Spleen (tissue), 13 donors: ENCODE measurements at places on chromosomes 1 and 21. TPM values are rescaled to one million over a fixed set of nuclear protein-coding genes. Genes with fewer than 3 reads are reported as not detected.

DNA sequence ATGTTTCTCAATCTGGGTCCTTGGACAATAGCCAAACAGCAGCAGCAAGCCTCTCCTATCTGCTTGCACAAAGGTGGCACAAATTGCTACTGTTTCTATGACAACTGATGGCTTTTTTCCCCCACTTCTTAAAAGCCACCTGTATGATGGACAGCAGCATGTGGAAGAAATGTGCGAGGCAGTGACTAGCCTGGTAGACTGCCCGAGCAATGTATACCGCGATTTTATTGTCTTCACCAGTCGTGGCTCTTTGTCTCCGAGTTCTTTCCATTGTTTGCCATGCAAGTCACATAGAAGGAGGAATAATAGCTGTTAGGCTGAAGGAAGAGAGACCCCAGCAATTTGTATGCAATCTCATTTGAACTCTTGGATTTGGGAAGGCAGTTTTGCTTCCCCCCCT is 79.4 kb downstream of the S1PR1 start:
- DNase-seq = no peak

- DNase-seq = no peak
These were observed 16.6 kb upstream of the SLAMF6 start for GRCh38 chr1:160539684-160539989.

- DNase-seq = no peak
These were observed 64.4 kb downstream of the XCL1 start for GRCh38 chr1:168640836-168641235.

- no peak for DNase-seq
These were observed 3.1 kb upstream of the ETV3 start for GRCh38 chr1:157141212-157141855.

GRCh38 chr1:10869933-10870332 is 73.5 kb upstream of the CASZ1 start:
- no peak for DNase-seq

GRCh38 chr21:43331962-43332828 is 94.7 kb downstream of the SIK1 start:
- DNase-seq = no peak

Gene ANGPTL3
- total RNA-seq = not detected

DNA sequence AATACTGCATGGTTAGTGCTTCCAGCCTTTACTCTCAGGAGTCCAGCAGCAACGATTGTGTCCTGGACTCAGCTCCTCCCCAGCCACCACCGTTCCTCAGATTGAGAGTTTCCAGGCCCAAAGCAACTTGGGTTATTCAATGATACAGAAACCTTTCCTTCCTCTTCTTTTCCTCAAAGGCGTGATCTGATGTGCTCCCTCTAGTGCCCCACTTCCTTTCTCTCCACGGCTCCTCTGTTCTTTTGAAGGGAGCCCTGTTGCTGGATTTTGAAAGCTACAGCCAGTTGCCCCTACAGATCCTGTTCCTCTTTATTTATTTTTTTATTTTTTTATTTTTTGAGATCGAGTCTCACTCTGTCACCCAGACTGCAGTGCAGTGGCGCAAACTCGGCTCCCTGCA is 14.1 kb downstream of the CRP start:
- no peak for DNase-seq

Gene AMPD1
- total RNA-seq = 1.1 TPM

Gene AMY1C
- total RNA-seq = not detected

GRCh38 chr1:107664982-107665925 is 299.7 kb downstream of the VAV3 start:
- DNase-seq = no peak

Gene CHI3L1
- total RNA-seq = 25.1 TPM

DNA sequence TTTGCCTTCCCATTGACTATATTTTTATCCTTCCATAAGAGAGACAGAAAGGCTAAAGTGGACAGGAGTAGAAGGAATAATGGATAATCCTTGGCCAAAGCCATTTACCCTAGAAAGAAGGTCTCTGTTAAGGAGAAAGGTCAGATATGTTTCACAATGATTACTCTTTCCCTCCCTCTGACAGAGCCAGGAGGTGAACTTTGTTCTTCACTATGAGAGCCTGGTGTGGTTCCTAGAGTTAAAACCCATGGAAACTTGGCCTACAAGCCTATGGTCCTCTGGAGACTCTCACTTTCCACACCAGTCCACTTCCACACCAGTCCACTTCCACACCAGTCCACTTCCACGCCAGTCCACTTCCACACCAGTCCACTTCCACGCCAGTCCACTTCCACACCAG is 479.9 kb upstream of the ZP4 start:
- DNase-seq = no peak

DNA sequence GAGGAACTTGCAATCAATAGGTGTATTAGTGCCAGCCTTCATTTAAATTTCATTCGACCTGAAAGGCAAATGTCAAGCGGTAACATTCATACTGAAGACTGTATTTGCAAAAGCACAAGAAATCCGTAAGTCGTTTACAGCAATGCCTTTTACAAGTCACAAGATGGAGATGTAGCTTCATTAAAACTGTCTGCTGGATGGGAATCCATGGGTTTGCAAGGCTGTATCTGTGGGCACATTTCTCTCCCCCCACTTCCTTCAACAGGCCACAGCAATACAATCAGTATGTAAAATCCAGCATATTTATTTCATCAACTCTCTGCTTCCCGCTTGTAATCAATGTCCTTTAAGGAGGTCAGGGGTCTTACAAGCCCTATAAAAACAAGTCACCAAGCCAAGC is 147.1 kb downstream of the SLC45A1 start:
- no peak for DNase-seq

Gene FLG2
- not detected for total RNA-seq

DNA sequence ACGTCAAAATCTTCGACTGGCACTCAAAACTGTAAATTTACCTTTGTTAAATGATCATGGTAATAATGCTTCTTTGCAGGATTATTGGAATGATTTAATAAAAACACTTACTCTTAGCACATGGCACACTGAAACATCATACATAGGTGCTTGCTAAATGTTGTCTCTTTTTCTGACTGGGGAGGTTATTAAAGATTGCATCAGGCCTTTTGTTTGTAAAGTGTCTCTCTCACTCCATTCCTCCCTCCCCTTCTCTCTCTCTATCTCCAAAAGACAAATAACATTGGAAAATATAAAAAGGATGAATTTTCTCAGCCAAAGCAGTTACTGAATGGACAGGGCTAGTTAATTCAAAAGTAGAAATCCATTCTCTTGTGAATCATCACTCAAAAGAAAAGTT is 404.2 kb downstream of the DPYD start:
- no peak for DNase-seq

GRCh38 chr1:218851586-218851985 is 322.1 kb upstream of the LYPLAL1 start:
- DNase-seq = no peak

Gene PLA2G2A
- total RNA-seq = 1.6 TPM

DNA sequence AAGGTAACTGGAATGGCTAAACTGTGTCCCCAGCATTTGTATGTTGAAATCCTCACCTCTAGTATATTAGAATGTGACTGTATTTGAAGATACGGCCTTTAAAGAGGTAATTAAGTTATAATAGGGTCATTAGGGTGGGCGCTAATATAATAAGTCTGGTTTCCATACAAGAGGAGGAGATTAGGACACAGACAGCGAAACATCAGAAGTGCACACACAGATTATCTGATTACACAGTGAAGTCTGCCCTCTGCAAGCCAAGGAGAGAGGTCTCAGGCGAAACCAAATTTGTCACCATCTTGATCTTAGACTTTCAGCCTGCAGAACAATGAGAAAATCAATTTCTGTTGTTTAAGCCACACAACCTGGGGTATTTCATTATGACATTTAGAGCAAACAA is 2233.1 kb downstream of the MRPL39 start:
- DNase-seq = no peak

GRCh38 chr1:61419657-61420056 is 305.3 kb downstream of the TM2D1 start:
- DNase-seq = no peak

DNA sequence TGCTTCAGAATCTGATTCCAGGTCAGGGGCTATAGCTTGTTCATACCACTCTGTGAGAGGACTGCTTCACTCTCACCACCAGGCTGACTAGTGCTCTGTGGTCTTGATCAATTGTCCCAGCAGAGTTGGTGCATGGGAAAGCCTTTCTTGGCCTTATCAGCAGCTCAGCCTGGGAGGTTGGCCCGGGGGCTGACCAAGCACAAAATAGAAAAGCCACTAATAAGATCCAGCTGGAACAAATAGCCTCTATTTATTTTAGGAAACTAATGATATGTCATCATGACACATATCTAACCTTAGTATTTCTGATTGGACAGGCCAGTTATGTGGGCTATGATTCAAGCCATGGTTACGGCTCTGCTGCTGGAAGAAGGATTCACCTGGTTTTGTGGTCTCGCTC is 134.2 kb downstream of the GDAP2 start:
- DNase-seq = no peak

Gene SLC9A1
- 39.2 TPM for total RNA-seq

GRCh38 chr1:15866721-15867201 is 19.3 kb downstream of the SPEN start:
- no peak for DNase-seq

- DNase-seq = no peak
These were observed at the start of gene LCE2A for GRCh38 chr1:152697701-152698600. LCE2A (plus strand) TSS chr1:152698345; CDS start chr1:152698902, 557 bp downstream.

- no peak for DNase-seq
These were observed 37.3 kb downstream of the PLEKHO1 start for GRCh38 chr1:150186789-150187559.

Gene DMRTA2
- total RNA-seq = not detected

DNA sequence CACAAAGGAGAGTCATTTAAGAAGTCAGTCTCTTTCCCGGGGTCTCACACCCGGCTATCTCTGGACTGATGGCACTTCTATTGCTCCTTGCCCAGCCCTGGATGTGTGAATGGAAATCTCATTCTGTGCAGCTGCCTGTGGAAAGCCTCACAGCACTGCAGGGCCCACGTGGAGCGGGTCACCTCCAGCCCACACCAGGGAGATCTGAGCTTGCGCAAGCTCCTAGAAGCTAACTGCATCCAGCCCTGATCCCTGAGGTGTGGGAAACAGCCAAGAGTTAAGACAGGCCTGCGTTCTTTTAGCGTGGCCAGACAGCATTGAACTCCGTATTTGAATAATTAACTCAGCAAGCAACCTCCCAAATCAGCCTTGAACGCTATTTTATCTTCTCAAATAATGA is 150.5 kb downstream of the LRIG2 start:
- no peak for DNase-seq

- DNase-seq = no peak
These were observed 63.8 kb downstream of the TGFB2 start for GRCh38 chr1:218408942-218409341.

DNA sequence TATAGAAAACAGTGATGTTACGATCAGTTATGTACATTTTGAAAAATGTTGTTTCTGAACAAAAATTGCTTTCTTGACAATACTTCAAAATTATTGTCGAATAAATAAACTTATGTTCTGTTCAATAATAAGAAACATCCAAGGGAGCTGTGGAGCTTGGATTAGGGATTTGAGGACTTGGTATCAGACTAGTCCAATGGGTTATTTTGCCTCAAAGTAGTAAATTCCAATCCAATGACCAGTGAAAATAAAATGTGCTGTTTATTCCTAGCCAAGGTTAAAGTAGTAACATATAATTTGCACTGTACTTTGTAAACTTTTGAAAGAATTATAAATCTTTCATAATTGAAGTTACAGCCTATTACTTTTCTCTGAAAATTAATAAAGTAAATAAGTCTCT is 79.1 kb upstream of the IVNS1ABP start:
- DNase-seq = no peak

DNA sequence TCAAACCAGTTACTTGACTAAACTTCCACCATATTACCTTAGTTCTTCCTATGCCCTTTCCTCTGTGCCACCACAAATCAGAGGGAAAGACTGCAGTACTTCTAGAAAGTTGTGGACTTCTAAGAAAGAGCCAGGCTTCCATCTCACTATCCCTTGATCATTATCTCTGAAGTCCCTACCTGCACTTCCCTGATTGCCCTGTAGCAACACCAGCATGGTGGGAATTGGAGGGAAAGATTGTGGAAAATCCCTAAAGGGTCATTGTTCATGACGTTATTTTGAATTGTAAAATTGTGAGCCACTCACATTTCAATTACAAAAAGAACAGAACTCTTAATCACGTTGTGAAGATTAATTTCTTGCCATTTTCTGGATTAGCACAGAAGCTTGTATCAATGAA is 23.4 kb upstream of the KIAA1614 start:
- no peak for DNase-seq

Gene SSX2IP
- total RNA-seq = 9.5 TPM

DNA sequence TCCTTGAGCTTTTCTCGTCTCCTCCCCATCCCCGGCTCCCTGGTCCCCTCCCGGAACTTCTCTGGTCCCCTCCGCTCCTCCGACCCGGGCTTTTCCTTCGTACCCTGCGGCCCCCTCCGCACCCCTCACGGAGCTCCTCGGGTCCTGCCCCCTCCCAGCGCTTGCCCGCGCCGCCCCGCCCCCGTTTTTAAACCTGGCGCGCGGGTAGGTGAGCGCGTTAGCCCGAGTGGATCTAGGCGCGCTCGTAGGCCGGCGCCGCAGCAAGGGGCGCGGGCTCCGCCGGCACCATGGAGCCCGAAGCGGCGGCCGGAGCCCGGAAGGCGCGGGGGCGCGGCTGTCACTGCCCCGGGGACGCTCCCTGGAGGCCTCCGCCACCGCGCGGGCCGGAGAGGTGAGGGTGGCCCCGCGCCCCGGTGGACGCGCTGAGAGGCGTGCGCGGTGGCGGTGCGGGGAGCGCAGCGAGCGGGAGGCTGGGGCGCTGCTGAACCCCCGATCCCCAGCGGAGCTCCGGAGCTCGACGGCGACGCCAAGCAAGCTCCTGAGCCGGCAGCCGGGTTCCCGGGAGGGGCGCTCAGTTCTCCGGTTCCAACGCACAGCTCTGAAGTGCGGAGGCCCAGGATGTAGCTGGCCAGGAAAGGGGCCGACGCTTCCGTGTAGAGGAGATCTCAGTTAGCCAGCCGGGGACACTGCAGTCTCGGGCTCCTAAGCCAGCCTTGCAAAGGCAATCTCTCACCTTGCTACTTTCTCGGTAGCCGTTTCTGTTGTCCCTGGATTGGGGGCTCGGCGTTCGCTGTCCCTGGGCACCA is at the start of gene RIPPLY3:
TSS of gene RIPPLY3 (plus strand) at position 217 of the 806 bp plus-strand sequence. CDS start at position 288, 71 bp downstream.
- no peak for DNase-seq

GRCh38 chr1:90936061-90936460 is 85.8 kb downstream of the ZNF644 start:
- no peak for DNase-seq

GRCh38 chr1:44526295-44527073 is 121.4 kb downstream of the RNF220 start:
- no peak for DNase-seq

DNA sequence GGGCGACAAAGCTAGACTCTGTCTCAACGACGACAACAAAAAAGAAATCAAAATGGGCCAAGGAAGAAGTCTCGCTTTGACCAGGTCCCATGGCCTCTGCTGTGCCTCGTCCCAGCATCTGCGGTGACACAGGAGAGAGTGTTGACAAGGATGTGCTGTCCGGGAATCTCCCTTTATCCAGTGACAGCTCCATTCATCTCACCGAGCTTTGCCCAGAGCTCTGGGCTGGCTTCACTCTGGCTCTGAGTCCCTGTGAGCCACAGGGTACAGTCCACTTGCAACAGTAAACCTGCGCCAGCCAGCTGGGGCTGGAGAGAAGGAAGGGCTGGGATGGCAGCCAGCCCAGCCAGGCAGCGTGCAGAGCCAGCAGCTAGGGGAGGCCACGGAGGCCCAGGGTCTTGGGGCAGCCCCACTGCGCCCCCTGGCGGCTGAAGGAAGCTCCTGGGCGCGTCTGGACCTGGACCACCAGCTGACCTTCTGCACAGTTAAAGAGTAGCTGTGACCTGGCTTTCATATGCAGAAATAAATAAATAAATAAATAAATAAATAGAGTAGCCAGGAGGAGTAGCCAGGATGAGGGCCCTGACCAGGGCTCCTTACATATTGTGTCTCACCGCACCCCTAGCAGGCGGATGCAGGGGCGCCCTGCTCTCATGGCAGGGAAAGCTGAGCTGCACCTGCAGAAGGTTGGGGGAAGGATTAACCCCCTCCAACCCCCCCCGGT is 29.7 kb downstream of the ENO1 start:
- peak; percentile 95 for DNase-seq
